ENCODE measurements at places on chromosomes 2 and 18.

DNA sequence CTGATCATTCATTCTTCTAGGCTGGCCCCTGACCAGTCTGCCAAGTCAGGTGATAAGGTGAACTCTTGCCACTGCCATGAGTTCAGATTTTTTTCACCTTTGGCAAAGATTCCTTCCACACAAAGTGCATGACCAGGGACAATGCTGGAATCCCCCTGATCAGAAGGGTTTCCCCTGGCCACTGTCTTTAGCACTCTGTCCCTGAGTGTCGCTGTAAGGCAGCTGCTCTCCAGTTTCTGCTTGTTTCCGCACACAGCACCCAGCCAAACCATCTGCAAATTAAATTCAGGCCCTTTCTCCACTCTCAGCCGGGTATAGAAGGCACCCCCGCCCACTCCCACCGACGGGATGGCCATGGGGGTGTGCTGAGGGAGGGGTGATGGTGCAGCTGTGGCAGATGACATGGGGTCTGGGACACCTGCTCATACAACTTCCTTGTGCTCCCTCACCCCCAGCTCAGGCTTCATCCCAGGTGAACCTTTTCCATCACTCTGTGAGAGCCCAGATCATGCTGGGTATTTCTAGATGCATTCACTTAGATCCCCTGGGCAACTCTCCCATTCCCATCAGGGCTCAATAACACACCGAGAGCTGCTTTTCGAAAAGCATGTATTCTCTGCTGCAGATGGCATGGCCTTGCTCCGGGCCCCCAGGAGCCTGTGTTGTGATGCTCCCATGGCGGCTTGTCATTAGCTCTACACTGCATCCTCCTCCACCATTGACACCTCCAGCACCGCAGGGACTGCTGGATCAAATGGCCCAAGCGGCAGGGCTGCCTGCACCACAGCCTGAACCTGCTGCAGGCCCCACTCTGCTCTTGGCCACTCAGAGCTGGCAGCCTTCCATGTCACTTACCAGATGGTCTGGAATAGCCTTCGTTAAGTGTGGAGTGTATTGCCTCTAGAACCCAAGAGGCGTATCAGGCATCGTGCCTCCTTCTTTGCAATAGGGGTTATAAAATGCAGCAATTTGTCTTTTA, 52.3 kb upstream of the ROCK2 start:
- DNase-seq: no peak

- DNase-seq: no peak
These were observed 45.4 kb upstream of the OSR1 start for GRCh38 chr2:19403785-19404184.

- no peak for DNase-seq
These were observed 14.5 kb downstream of the IL1R2 start for GRCh38 chr2:102005989-102006885.

GRCh38 chr2:99279969-99280695, 20.9 kb downstream of the LYG1 start:
- no peak for DNase-seq

DNA sequence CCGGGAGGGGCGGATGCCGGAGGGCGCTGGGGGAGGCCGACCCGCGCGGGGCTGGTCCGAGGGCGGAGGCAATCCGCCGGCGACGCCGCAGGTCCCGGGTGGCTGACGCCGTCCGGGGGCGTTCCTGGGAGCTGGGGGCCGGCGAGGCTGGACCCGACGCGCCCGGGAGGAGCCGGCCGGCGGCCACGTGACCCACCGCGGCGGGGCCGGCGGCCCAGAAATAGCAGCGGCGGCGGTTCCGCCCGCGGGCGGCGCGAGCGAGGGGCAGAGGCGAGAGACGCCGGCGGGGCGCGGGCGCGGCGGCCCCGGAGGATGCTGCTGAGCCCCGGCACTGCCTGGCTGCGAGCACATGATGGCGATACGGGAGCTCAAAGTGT, at the start of gene RAB31:
Gene RAB31, plus strand, starts transcription at position 245 of the 377 bp plus-strand sequence. Its CDS starts 105 bp downstream, at position 350.
- DNase-seq: no peak

DNA sequence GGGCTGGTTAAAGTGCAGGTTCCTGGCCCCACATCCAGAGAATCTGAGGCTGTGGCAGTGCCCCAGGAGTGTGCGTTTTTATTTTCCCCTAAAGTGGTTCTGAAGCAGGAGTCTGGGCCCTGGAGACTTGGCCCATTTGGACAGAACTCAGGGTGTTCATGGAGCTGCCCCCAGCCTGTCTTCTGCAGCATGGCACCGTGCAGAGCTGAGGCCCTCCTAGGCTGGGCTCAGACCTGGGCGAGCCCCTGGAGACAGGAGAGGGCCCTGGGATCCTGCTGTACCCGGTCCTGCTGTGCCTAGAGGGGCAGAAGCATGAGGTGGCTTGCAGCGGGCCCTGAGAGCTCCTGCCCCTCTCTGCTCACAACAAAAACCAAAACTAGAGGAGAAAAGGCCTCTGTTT, 58.8 kb upstream of the B3GNT7 start:
- DNase-seq: no peak

DNA sequence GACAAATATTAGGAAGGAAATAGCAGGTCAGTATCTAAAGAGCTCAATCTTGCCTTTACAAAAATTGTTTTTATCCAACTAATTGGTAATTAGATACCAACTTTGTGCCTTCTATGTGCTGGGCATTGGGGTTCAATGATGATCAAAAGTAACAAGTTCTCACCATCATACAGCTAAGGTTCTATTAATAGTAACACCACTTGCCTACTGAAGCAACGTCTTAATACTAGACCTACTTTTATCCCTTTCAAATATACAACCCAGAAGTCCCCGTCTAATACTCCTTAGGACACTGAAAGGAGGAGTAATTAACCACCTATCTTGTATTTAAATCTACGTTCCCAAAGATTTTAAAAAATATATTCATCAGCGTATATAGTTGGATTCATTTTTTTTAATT, 59.3 kb downstream of the GRB14 start:
- no peak for DNase-seq
